ENCODE measurements at places on chromosomes 7 and 10. TPM values are rescaled to one million over a fixed set of nuclear protein-coding genes. Genes with fewer than 3 reads are reported as not detected.

DNA sequence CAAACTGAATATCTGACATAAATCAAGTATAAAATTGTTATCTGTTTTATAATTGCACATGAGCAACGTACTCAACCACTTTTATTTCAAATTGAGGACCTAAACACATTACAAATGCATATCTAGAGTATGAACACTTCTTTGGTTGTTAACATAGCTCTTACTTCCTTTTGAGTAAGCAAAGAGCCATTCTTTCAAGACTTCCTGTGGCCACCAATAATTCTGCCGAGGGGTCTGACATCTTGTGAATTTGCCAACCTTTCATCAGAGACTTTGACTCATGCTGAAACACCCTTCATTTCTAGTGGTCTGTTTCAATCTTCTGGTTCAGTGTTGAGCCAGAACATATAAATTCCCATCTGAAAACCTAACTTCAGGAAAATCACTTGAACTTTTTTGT, 59.4 kb downstream of the CDK14 start:
- DNase-seq: no peak

DNA sequence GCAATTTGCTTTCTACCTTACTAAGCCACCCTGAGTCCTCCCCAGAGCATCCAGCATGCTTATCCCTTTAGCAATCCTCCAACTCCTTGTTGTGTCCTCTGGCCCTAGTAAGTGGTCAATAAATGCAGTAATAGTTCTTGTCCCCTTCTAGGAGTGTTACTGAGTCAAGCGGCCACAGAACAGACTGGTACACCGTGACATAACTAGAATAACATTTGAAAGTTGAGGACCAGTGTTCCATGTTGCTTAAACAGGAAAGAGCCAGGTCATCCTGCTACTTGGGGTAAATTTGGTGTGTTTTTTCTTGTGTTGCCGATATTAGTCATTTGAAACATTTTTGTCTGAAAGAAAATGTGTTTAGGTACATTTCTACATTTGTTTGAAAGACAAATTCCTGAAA, 4.8 kb upstream of the CDK6 start:
- no peak for DNase-seq

CRPPA gene
- 3.8 TPM for total RNA-seq

CALY gene
- total RNA-seq: 2.5 TPM

TRIM50 gene
- total RNA-seq: 10.9 TPM
